ENCODE measurements at places on chromosomes 11 and 22.
A peak's percentile ranks its signal among the peaks of the same experiment; 100 is the strongest.

GRCh38 chr11:62012832-62013461, 45.5 kb upstream of the FTH1 start:
- peak; percentile 27 for DNase-seq

- no peak for DNase-seq
These were observed 288.8 kb upstream of the C11orf87 start for GRCh38 chr11:109133159-109133558.

- no peak for DNase-seq
These were observed 39.4 kb upstream of the TUB start for GRCh38 chr11:8041576-8041975.

- DNase-seq = no peak
These were observed 43.8 kb downstream of the FBLN1 start for GRCh38 chr22:45546333-45547015.

DNA sequence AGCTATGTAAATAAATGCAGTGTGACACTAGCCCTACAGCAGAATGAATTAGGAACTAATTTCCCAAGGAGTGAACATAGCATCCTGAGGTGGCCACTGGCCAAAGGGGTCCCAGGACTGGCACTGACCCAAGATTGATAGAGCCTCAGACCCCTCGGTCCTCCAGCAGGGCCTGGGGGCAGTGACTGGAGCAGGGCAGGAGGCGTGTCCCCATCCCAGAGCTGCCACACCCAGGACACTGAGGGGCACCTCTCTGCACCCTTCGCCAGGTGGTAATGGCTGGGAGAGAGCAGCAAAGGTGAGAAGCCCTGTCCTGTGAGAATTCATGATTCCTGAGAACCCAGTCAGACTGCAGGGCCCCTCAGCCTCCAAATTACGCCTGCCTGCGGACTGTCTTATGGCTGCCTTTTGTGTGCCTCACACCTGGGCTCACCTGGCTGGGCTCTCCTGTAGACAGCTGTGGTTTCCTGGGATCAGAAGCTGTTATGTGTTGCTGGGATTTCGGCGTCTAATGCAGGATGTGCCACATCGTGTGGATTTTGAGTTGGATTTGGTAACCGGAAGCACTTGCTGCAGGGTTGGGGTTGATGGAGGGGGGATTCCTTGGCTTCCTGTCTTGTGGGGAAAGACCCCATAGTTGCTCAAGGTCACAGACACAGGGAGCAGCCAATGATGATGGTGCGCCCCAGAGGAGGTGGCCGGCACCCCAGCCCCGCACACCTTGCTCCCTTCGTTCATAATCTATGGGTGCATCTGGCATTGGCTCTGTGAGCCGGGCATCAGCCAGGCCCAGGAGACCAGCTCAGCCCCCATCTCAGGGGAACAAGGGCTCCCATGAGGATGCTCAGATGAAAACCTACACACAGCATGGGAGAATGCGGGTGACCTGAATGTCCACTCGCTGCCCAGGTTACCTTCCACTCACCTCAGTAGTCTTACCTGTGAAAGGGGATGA, 582.9 kb downstream of the BRD1 start:
- no peak for DNase-seq

DNA sequence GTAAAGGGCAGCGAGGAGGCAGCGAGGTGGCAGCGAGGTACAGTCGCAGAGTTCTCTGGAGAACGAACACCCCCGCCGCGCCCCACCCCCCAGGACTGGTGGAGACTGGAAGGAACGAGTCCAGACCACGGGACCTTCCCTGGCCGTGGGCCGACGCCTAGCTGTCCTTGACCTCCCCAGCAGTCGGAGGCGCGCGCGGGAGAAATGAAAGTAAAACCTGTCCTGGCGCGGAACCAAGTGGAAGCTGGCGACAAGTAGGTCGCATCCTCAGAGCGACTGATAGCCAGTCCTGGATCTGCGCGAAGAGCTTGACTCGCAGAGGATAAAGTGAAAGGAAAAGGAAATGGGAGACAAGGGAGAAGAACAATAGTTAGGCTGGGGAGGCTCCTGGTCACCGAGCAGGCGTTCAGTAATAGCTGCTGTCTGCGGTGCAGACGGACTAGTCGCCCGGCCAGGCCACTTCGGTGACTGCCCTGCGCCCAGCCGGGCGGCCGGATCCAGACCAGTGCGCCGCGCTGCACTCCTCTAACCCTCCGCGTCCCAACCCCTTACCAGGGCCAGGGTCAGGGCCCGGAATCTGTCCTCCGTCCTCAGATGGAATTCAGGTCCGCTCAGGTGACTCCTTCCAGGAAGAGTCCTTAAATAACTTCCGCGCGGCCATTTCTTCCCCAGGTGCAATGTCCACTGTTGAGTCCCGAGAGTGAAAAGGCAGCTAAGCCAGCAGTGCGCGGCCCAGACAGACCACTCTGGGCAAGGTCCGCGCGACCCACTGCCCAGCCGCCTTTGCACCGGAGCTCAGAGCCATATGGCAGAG, 1.9 kb upstream of the ADM start:
- peak; percentile 50 for DNase-seq

DNA sequence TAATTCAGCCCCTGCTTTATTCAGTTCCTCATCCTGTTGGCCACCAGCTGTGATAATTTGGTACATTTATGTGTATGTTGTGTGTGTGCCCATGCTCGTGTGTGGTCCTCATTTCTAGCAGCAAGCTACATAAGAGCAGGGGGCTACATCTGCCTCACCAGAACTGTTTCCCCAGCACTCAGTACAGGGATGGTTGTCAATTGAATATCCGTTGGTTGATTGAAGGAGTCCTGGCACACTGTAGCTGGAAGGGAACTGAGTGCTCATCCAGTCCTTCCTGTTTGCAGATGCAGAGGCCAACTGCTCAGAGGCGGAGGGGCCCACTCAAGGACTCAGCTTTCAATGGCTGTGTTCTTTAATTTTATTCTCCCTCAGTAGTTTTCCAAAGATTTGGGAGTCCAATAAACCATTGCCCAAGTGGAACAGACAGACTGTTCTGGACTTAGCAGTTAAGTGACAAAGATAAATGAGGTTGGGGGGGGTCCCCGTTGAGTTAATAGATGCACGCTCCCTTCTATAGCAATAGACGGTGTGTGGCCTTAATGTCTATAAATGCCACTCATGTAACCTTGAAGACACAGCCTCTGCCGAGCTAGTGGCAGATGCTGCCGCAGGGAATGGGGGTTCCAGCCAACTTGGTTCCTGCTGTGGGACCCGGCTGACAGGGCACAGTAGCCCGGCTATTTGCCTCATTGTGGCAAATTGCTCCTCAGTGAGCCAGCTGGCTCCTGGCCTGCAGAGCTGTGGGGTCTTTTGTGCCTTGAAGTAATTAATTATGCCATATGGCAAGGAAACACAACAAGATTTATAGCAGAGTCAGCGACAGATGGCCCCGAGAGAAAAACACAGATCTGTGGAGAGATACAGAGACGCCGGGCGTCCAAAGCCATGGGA, 71.4 kb upstream of the GRK3 start:
- no peak for DNase-seq
